ENCODE measurements at places on chromosomes 2 and 18.

DNA sequence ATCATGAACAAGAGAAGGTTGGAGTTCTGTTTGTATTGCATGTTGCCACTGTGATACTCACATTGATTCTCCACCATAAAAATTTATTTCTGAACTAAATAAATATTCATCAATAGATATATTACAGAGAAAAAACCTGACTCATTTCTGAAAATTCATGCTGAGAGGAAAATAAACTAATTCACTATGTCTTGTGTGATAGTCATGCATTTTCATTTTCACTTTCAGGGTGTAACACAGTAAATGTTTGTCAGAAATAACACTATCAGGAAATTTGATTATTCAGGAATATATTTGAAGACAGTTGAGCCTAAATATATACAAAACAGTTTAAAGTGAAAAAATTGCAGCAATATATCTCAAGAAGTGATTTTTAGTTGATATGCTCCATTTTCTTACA lies 335.2 kb downstream of the KCNJ3 start:
- DNase-seq, result no peak

DNA sequence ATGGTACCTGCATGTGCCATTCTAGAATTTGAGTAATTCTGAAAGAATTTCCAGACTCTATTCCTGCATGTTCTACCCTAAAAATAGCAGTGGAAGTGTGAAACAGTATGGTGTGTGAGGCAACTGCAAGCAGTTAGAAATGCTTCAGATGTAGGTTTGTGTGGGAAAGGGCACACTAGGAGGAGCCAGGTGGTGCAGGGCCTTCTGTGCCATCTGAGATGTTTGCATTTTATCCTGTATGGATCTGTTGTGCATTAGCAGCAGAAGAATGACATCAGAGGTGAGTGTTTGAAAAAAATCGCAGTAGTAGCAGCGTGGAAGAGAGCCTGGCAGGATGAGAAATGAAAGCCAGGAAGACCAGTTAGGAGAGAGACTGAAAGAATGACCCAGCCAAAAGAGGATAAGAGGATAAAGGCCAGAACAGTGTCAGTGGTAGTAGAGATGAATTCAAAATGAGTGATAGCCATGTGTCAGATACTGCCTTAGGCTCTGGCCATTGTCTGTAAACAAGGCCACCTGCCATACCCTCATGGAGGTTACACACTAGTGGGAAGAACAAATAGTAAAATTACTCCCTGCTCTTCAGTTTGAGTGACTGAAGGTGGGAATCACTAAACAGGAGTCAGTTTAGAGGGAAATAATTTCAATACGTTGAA lies 142.2 kb downstream of the PKP4 start:
- no peak for DNase-seq

DNA sequence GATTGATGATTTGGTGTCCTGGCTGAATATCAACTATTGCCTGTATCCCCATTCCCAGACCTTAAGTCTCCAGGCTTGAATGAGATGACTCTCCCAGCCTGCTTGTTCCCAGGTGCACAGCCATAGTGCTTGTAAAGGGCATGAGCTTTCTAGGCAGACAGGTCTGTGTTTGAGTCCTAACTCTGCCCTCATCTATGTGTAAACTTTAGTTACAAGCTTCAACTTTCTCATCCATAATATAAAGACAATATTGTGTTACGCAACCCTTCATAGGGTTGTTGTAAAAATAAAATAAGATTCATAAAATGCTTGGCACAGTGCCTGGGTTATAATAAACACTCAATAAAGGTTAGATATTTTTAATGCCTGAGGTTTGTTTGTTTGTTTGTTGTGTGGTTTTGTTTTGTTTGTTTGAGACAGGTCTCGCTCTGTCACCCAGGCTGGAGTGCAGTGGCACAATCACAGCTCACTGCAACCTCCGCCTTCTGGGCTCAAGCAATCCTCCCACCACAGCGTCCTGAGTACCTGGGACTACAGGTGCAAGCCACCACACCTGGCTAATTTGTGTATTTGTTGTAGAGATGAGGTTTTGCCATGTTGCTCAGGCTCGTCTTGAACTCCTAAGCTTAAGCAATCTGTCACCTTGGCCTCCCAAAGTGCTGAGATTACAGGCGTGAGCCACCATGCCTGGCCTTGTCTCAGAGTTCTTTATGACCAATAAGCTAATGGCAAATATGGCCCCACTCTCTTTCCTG lies 89.4 kb upstream of the MAPRE2 start:
- no peak for DNase-seq

DNA sequence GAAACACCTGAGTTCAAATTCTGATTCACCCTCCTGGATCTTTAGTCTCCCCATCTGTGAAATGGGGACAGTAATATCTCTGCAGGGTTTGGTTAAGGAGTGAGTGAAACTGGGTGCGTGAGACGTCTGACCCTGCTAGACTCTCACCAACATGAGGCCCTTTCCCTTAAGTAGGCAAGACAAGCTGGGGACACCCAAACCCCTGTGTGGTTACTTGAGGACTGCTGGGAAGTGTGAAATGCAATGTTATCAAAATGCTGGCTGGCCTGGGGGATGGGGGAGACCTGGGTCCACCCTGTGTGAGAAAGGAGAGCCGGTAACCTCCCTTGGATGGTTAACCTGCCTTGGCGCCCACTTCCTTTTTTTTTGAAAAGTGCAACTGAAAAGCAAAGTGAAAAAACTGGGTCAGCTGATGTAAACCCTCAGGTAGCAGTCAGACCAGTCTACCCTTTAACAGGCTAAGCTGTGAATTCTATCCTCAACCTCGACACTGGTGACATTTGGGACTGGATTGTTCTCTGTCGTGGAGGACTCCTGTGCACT lies 82.3 kb downstream of the INPP5D start:
- DNase-seq, result peak; percentile 23

- no peak for DNase-seq
Measured at GRCh38 chr2:3806168-3806567, 102.8 kb downstream of the DCDC2C start.

DNA sequence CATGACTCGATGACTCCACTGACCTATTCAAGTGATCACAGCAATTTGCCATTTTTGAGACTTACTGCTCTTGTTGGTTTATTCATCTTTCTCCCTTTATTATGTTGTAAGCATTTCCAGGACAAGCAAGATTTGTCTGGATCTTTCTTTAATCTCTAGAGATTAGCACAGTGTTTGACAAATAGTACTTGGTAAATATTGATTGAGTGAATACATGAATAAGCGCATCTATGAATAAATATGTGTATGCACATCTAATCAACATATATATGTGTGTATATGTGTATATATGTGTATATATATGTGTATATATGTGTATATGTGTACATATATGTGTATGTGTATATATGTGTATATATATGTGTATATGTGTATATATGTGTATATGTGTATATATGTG lies 7.3 kb downstream of the TMX3 start:
- DNase-seq, result no peak

DNA sequence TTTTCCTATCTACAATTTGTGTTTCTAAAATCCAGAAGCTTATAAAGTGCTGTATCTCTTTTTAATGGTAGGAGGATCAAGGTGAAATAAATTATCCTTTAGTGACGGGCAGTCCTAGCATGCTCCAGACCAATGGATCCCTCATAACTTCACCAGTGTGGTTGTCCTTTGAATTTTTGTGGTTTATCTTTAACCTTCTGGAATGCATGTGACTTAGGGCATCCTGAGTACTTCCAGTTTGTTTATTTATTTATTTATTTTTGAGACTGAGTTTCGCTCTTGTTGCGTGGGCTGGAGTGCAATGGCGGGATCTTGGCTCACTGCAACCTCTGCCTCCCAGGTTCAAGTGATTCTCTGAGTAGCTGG lies 40.4 kb downstream of the NUP35 start:
- DNase-seq, result no peak

DNA sequence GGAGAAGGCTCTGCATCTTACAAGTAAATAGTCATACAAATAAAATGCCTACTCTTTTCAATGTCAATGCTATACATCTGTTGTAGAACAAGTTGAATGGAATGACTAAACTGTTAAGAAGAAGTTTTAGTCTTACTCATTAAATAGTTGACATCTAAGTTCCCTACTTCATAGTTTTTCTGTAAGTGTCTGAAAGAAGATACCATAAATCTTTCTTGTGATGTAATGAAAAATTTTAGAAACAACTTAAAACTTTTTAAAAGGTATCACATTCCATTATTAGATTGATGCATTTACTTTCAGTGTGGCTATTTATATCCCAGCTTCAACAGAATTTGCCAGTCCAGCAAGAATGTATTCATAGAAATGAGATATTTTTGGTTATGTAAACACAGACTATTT lies 185.2 kb upstream of the EPC2 start:
- no peak for DNase-seq

DNA sequence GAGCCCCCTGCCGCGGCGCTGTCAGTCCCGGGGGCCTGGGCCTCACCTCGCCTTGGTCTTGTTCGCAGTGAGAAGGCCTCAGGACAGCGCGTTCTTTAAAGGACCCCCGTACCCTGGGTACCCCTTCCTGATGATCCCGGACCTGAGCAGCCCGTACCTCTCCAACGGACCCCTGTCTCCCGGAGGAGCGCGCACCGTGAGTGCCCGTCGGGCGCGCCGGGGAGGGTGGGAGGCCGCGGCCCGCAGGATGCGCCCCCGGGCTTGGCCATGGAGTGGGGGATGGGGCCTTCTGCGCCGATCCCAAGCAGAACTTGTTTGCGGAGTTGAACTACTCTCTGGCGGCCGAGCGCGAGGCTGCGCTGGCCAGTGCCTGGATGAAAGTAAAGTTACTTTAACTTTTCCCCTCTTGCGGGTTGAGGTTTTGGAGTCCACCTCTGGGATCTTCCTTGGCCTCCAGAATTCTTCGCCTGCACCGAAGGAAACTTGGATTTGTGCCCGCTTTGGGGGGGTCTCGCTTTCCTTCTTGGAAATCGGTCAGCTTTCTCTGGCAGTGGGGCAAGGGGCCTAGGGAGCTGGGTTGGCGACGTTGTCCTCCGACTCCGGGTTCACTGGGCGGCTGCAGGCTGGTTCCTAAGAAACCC lies 1.2 kb downstream of the TCF7L1 start:
- no peak for DNase-seq

- DNase-seq, result peak; percentile 27
Measured at GRCh38 chr2:102251042-102251848, 60.1 kb upstream of the IL1RL1 start.

DNA sequence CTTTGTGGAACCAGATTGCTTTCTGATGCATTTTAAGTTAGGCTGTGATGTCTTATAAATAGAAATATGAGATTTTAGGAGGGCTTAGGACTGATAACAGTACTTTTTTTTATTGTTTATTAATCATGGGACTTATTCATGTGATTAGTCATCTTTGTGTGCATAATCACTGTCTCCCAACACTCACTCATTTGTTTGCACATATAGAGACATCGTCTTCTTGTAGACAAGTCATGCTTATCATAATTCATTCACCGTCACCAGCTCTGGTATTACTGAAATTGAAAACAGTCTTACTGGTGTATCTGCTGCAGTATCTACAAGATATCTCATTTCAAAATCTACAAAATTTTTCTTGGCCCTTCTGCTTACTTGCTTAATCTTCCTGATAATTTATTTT lies 45.8 kb downstream of the WDR7 start:
- no peak for DNase-seq

DNA sequence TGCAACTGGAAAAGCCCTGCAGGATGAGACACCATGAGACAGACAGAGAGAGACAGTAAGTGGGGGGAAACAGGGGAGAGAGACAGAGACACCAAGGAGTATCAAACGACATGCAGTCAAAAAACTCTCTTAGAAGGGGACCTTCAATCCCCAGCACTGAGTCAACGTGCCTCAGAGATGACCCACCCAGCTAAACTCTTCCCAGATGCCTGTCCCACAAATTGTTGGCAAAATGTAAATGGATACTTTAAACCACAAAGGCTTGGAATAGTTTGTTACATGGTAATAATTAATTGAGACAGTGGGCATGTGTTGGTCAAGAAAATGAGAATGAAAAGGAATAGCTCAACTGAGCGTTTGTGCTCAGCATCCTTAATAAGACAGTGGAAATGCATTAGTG lies 98.3 kb downstream of the GRB14 start:
- no peak for DNase-seq

DNA sequence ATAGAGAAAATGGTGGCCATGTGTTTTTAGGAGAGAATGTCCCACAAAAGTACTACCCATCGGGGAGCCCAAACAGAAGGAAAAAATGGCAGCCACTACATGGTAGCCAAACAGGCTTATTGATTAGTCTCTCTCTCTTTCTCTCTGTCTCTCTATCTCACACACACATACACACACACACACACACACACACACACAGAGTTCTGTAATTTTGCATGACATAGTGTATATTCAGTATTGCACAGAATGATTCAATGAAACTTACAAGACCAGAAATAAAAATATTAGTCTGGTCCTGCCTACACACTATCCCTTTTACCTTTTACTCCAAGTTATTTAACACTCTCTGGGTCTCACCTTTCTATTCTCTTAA lies 124.8 kb upstream of the SLC39A10 start:
- no peak for DNase-seq

DNA sequence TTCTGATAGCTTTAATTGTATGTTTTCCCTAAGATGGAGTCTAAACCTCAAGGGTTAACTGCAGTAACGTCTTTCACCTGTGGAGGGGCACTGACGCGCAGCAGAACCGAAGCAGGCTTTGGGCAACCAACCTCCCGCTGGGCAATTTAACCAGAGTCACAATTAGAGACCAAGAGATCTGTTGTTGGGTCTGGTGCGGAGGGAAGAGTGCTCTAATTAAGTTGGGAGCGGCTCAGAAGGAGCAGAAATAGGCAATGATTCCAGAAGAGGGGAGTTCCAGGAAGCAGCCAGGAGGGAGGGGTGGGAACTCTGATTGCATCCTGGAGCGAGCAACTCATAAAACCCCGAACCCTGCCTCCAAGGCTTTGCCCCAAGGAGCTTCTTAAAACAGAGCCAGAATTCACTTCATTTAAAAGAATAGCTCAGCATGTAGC lies 245.8 kb downstream of the PAX3 start:
- no peak for DNase-seq

DNA sequence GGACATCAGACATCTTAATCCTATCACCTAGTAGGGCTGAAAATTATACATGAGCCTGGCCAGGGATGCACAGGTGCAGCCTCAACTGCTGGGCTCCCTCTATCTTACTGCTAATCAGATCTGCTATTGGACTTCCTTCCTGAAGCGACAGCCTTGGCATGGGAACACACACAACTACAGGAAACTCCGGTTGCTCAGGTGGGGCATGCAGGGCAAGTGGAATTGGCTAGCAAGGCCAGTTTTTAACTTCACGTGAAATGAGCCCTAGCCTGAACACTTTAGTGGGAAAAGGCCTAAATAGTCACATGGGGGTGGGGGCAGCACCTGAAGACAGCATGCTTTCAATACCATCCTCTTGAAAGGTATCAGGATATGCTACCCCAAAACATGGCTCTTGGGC lies 147.9 kb upstream of the NCKAP5 start:
- DNase-seq, result no peak

- DNase-seq, result no peak
Measured at GRCh38 chr18:2169656-2170055, 401.6 kb downstream of the METTL4 start.

GRCh38 chr2:3958969-3959368 lies 255.6 kb downstream of the DCDC2C start:
- DNase-seq, result no peak

- no peak for DNase-seq
Measured at GRCh38 chr2:126889496-126890135, 9.1 kb upstream of the TEX51 start.

- DNase-seq, result no peak
Measured at GRCh38 chr2:73762571-73762970, 17.3 kb downstream of the DUSP11 start.

GRCh38 chr2:54738281-54738680 lies 14.8 kb downstream of the EML6 start:
- no peak for DNase-seq

- no peak for DNase-seq
Measured at GRCh38 chr2:98664323-98664722, 55.9 kb downstream of the UNC50 start.

GRCh38 chr18:477565-477964 lies 22.9 kb downstream of the COLEC12 start:
- DNase-seq, result no peak

Data from central memory CD8-positive, alpha-beta T cell (primary cell).